SW 1271 (cell line): ENCODE measurements at places on chromosomes 7 and 10.

GRCh38 chr10:64062793-64063192, 541.6 kb downstream of the REEP3 start:
- DNase-seq = no peak

GRCh38 chr10:100982916-100983830, 4.1 kb downstream of the MRPL43 start:
- no peak for DNase-seq

GRCh38 chr7:78679112-78679876, 774.2 kb downstream of the MAGI2 start:
- no peak for DNase-seq

- DNase-seq = peak; percentile 62
These were observed 54.9 kb upstream of the ZNF800 start for GRCh38 chr7:127447326-127447945.

DNA sequence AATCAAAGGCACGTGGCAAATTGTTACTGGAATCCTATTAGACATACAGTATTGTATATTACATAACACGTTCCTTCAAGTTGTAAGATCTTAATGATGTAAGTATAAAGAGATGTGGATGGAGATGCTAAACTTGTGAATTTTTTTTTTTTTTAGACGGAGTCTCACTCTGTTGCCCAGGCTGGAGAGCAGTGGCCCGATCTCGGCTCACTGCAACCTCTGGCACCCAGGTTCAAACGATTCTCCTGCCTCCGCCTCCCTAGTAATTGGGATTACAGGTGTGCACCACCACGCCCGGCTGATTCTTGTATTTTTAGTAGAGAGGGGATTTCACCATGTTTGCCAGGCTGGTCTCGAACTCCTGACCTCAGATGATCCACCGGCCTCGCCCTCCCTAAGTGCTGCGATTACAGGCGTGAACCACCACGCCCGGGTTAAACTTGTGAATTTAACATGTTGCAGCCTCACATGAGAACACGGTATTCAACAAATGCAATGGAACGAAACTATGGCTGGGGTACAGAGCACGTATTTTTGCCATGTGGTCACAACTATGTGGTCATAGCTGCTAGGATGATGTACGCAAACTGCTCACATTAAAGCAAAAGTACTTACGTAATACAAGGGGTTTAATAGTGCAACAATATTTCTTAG, 818 bp upstream of the SUPV3L1 start:
- peak; percentile 85 for DNase-seq
